Fibroblast of lung (primary cell): ENCODE measurements at places on chromosomes 5 and 9. TPM values are rescaled to one million over a fixed set of nuclear protein-coding genes. Genes with fewer than 3 reads are reported as not detected.

GRCh38 chr9:89961616-89962341 lies 357.0 kb downstream of the GADD45G start:
- no peak overlapping the region for H3K27ac ChIP-seq
- peak; percentile 72 for DNase-seq
- H3K27me3 ChIP-seq, result no peaks in the 10 kb centered on the region

DNA sequence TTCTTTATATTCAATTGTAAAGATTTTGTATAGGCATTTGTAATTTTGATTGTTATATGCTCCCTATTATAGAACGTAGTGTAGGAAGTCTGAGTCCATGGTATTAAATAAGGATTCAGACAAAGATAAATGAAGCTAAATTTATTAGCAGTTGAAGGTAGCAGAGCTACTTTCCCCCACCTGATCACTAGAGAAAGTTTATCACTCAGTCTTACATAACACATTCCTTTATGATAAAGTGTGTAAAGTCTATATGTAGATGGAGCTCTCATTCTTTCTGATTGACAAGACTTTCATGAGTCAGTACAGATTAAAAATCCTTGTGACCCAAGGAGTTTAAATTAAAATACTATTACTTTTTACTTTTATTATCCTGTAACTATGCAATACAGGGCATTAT lies 2.3 kb upstream of the MIER3 start:
- H3K27ac ChIP-seq, result no peak overlapping the region
- peaks cover 12% of the 10 kb centered on the region for H3K27me3 ChIP-seq
- H3K4me1 ChIP-seq, result no peaks in the 10 kb centered on the region
- H3K36me3 ChIP-seq, result no peaks in the 10 kb centered on the region
- no peak overlapping the region for H3K4me3 ChIP-seq
- no peak for DNase-seq

- H3K36me3 ChIP-seq, result no peaks in the 10 kb centered on the region
- peaks cover 11% of the 10 kb centered on the region for H3K4me1 ChIP-seq
- peak within 1 kb of the TSS; percentile 55 for H3K27ac ChIP-seq
- H3K4me3 ChIP-seq, result peak within 1 kb of the TSS; percentile 70
- H3K27me3 ChIP-seq, result peaks cover 13% of the 10 kb centered on the region
Measured at GRCh38 chr9:114155263-114155994, at the start of gene COL27A1. TSS of gene COL27A1 (plus strand) at chr9:114155537. CDS start at chr9:114155951, 414 bp downstream.

DNA sequence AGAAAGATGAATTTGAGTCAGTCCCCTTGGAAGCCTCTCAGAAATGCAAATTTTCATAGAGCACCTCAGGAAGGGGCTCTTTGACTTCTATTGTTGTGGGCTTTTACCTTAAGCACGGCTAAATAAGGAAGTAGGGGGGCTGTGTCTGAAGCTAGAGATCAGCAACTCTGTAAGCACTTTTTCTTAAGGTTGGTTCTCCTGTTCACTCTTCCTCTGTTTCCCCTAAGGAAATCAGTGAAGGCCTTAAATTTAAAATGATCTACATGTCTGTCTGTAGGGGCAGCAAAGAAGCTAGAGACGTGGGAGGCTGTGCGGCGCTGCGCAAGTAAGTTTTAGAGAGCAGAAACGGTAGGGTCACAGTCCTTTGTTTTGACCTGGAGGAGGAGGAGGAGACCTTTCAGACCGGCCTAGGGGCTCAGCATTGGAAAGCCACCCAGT lies 1.2 kb upstream of the CDC14B start:
- no peaks in the 10 kb centered on the region for H3K36me3 ChIP-seq
- no peaks in the 10 kb centered on the region for H3K27me3 ChIP-seq
- DNase-seq, result no peak
- no peaks in the 10 kb centered on the region for H3K4me1 ChIP-seq

GRCh38 chr9:111963995-111964394 lies 67.4 kb downstream of the UGCG start:
- peaks cover 21% of the 10 kb centered on the region for H3K4me1 ChIP-seq
- H3K36me3 ChIP-seq, result no peaks in the 10 kb centered on the region
- H3K4me3 ChIP-seq, result no peak overlapping the region
- H3K27ac ChIP-seq, result no peak overlapping the region

The IFNA21 gene
- polyA plus RNA-seq, result not detected in 2 replicates

The HMMR gene
- 5.6 and 25.1 TPM in 2 replicates for polyA plus RNA-seq
